ENCODE measurements at places on chromosomes 13 and 19.

DNA sequence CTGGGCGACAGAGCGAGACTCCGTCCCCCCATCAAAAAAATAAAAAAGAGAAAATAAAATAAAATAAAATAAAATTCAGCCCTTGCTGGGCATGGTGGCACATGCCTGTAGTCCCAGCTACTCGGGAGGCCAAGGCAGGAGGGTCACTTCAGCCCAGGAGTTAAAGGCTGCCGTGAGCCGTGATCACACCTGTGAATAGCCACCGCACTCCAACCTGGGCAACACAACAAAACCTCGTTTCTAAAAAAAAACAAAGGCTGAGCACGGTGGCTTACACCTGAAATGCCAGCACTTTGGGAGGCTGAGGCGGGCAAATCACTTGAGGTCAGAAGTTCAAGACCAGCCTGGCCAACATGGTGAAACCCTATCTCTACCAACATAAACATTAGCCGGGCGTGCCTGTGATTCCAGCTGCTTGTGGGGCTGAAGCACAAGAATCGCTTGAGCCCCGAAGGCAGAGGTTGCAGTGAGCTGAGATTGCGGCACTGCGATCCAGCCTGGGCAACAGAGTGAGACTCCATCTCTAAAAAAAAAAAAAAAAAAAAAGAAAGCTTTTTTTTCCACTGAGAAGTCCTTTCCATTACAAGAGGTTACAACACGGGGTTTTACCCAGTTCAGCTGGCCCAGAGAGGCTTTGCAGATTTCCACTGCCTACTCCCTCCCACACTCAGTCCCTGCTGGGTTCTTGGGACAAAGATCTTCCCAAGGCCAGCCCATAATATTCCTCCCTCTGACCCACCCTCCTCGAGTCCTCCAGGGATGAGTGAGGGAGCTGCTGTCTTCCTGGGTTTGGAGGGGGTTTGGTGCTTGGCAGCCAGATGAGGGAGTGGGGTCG lies 6.4 kb downstream of the ANGPTL4 start:
- DNase-seq: no peak

DNA sequence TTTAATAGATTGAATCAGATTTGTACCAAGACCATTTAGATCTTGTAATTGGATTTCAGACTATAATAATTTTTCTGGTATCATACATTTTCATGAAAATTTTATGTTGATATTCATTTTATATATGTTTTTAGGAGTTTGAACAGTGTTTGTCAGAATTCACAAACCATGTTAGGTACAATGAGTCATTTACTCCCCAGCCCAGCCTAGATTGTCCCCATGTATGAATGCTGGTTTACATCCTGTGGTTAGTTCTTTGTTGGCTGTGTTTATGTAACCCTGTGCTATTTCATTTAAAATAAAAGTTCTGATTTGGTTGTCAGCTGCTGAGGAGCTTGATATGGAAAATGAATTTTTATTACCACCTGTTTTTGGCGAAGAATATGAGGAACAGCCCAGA lies 96.7 kb downstream of the GJA3 start:
- DNase-seq: peak; percentile 26

- DNase-seq: no peak
These were observed 140.8 kb downstream of the MIPEP start for GRCh38 chr13:23748109-23748990.

- no peak for DNase-seq
These were observed 266.2 kb downstream of the MAB21L1 start for GRCh38 chr13:35210261-35210660.

DNA sequence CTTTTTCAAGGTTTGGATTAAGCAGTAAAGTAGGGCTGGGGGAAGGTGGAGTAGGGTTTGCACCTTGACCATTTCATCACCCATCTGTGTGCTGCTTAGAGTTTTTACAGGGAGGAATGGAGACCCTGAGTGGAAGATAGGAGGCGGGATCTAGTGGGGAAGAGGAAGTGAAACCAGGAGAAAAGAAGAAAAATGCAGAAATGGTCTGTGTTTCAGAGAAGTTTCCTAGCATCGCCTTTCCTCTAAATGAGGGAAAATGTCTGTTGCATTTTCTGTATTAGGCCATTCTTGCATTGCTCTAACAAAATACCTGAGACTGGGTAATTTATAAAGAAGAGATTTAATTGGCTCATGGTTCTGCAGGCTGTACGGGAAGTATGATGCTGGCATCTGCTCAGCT lies 64.1 kb downstream of the TPT1 start:
- DNase-seq: no peak

DNA sequence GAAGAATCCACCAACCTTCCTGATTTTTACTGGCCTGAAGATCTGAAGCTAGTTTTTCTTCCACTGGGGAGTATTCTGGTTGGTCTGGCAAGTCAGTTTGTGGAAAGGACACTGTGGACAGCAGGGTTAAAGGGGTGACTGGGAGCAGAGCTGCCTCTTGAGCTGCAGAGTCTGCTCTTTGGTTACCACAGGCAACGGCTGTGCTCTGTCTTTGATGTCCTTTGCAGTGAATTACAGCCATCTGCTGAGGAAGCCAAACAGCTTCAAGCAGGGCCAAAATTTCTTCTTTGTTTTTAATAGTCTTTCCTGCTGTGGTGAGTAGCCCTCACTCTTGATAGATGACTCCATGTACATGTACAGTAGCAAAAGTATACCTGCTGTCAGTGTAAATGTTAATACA lies 75.7 kb downstream of the ZNF100 start:
- DNase-seq: no peak

GRCh38 chr13:113485545-113485944 lies 5.0 kb downstream of the DCUN1D2 start:
- DNase-seq: no peak

DNA sequence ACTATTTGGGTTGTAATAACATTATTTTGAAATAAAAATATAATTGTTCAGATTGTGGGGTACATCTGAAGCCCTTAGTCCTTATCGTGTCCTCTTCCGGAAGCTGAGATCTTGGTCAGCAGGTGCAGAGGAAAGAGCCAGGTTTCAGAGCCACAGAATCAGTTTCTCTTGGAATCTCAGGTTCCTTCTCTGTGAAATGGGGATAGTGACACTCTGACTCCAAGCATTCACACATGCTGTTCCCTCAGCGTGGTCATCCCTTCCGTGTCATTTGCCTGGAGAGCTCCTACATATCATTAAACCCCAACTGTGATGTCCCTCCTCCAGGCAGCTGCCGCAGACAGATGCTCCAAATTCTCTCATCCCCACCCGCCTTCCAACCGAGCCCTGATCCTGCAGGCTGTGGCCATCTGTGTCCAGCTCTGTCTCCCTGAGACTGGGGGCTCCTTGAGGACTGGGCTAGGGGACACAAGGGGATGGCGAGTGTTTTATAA lies 59.8 kb downstream of the AP1M1 start:
- DNase-seq: no peak

- DNase-seq: no peak
These were observed 2.6 kb downstream of the ERICH4 start for GRCh38 chr19:41445575-41445974.

GRCh38 chr19:16397791-16398529 lies 73.3 kb downstream of the KLF2 start:
- no peak for DNase-seq

- DNase-seq: no peak
These were observed 256.4 kb downstream of the IRS2 start for GRCh38 chr13:109529964-109530363.

DNA sequence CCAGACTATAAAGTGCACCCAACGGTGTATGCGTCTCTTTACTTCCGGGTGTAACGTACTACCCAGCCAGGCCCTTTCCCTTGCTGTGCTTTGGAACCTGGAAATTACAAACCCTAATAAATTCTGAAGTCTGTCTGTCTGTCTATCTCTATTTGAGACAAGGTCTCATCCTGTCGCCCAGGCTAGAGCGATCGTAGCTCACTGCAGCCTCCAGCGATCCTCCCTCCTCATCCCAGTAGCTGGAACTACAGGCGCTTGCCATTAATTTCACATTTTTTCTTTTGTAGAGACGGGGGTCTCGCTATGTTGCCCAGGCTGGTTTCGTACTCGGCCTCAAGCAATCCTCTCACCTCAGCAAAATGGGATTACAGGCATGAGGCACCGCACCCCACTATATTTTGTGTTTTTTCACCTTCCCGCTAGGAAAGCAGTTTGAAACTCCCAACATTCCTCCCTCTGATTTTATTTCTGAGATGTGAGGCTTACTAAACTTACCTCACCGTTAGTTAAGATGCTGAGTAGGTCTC lies 469 bp upstream of the RNF6 start:
- DNase-seq: no peak

GRCh38 chr19:18086590-18087138 lies at the start of gene IL12RB1:
IL12RB1 (minus strand) TSS chr19:18086934; CDS start chr19:18086823, 111 bp downstream.
- no peak for DNase-seq

DNA sequence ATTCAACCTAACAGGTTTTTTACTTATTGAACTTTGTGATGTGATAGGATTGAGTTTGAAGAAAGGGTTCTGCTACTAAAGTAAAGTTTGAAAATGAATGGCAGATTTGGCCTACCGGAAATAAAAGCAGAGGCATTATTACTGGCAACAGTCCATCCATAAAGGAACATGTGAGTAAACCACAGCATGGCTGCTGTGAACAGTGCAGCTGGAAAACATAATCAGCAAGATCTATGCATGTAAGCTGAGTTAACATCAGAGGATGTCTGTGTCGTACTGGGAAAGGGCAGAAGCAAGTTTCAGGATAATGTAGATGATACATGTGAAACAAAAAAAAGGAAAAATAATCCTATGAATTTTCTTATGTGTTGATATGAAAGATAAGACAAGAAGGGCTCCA lies 87.6 kb downstream of the CYSLTR2 start:
- peak; percentile 38 for DNase-seq

- no peak for DNase-seq
These were observed 692.7 kb downstream of the UQCRFS1 start for GRCh38 chr19:28519952-28520861.

DNA sequence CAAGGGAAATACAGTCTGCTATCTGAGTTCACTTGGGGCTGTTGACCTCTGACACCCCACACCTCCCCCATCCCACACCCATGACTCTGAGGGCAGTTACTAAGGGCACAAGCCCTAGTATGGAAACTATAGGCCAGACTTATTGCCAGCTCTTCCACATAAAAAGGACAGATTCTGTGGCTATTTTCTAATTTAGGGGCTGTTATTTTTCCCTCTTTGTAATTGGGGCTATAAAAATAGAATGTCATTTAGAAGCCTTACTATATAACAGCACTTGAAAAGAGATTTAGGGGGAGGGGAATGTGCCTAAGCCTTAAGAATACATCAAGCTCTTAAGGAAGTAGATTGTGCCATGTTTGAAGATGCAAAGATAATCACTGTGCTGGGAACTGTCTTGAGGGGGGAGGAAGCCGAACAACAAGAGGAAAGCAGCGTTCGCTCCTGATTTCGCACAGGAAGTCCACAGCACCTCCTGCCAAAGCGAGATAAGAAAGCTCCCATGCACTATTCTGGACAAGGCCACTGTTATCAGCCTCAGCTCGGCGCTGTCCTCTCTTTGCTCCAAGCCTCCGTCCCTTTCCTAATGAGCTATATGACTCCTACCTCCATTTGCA lies 86.6 kb downstream of the FLT1 start:
- no peak for DNase-seq

GRCh38 chr19:14315433-14315832 lies 65.8 kb upstream of the ADGRE5 start:
- DNase-seq: no peak

DNA sequence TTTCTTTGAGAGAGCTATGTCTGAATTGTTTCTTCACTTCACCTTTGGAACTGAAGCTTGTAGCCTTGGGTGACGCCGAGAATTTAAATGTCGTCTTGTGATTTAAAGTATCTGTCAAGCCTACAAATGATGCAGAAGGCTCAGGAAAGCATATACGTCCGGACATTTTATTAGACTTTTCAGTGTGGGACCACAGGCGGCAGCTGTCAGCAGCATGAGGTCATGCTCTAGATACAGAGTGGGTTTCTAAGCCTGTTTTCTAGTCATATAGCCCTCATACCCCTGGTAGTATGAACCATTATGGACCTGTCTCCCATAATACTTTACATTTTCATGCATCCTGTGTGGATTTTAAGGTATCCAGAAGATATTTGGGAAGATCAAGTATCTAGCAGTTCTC lies 212.3 kb downstream of the ATP8A2 start:
- DNase-seq: no peak
